ENCODE measurements at places on chromosomes 1 and 21.

GRCh38 chr1:77037038-77037437, 169.8 kb downstream of the ST6GALNAC5 start:
- DNase-seq = no peak

DNA sequence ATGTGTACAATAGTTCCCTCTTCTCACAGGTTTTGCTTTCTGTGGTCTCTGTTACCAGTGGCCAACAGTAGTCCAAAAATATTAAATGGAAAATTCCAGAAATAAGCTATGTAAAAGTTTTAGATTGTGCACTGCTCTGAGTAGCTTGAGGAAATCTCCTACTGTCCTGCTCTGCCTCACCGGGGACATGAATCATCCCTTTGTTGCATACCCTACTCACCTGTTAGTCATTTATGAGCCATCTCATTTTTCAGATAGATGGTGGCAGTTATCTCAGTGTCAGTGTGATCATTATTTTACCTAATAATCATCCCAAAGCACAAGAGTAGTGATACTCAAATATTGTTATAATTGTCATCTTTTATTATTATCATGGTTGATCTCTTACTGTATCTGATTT, 688.1 kb downstream of the PLA2G4A start:
- no peak for DNase-seq

DNA sequence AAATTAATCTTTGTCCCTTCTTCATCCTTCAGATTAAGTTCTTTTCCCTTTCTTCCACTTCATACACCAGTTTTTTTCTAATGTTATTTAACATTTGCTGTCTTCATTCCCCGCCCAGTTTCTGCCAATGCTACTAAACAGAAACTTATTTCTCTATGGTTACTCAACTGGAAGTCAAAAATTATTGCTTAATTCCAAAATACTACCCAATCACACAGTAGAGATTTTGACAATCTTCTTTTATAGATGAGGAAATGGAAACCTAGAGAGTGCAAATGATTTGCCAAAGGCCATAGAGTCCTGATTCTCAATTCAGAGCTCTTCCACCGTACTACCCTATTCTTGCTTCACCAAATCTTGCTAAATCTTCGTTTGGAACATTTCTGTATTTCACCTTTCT, 58.1 kb upstream of the SH3GLB1 start:
- no peak for DNase-seq

GRCh38 chr1:47724432-47724999, 272.7 kb downstream of the TRABD2B start:
- DNase-seq = peak; percentile 8

DNA sequence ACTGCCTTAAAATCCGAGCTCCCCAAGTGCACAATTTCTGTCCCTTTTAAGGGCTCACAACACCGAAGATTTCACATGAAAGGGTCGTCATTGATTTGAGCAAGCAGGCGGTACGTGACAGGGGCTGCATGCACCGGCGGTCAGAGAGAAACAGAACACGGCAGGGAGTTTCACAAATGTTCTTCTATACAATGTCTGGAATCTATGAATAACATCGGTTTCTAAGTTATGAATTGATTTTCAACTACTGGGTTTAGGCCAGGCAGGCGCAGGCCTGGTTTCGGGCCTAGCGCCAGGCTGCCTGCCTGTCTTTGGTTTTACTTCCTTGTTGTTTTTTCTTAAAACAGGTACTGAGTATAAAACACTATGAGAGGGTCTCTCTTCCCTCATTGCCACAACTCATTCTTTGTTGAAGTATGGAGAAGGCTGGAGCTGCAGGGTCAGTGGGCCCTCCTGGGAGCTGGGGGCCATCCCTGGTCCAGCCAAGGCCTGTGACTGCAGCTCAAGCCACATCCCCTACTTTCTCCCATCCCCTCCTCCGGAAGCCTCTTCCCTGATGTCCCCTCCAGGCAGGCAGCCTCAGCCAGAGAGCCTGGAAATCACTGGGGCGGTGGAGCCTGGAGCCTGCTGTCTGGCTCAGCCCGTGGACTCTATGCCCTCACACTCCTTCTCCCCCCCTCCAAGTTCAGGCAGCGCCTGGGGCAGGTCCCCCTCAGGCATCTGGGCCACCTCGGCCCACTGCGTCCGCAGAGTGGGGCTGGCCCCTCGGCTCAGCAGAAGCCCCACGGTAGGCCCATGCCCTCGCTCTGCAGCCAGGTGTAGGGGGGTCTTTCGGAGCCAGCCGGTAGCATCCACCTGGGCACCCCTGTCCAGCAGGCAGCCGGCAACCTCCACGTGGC, 2.4 kb downstream of the ANKRD65 start:
- DNase-seq = peak; percentile 42

- no peak for DNase-seq
Measured at GRCh38 chr1:182145441-182145840, 83.9 kb upstream of the ZNF648 start.

- no peak for DNase-seq
Measured at GRCh38 chr1:50027794-50028193, 4.0 kb upstream of the AGBL4 start.

- DNase-seq = no peak
Measured at GRCh38 chr1:36857754-36858153, 176.6 kb downstream of the GRIK3 start.

- DNase-seq = no peak
Measured at GRCh38 chr1:22619252-22619651, 17.2 kb upstream of the C1QA start.

- no peak for DNase-seq
Measured at GRCh38 chr1:234900595-234900994, 228.0 kb downstream of the TOMM20 start.

GRCh38 chr21:14572204-14572780, 26.2 kb upstream of the SAMSN1 start:
- no peak for DNase-seq

DNA sequence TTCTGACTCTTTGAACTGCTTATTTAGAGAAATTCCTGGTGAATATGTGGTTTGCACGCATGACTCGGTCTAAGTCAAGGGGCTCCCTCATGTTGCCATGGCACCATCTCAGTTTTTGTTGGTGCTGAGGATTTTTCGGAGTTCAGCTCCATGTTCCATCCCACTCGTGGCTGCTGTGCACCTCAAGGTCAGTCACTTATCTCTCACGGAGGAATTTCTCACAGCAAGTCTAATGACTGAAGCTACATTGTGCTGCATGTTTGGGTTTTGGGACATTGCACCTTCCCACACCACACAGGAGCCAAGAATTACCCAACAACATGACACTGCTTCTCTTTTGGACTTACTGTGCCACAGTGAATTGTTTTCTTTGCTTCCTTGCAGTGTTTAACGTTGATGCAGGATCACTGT, 269.9 kb downstream of the NCAM2 start:
- no peak for DNase-seq

DNA sequence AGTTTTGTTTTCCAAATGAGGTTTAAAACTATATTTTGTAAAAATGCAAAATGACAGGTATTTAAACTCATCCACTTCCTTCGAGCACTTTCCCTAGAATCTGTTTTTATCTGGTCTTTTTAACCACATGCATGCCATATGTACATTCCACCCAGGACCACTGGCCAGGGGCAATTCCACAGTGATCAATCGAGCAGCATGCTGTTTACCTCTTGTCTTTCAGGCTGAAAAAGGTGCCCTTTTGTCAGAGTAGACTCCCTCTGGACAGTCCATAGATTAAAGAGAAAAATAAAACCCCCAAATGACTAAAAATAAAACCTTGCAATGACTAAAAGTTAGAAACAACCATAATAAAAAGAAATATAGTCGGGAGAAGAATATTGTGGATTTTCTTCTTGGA, 313.3 kb downstream of the LMO4 start:
- DNase-seq = no peak

- DNase-seq = no peak
Measured at GRCh38 chr1:186841599-186841998, 12.8 kb downstream of the PLA2G4A start.

DNA sequence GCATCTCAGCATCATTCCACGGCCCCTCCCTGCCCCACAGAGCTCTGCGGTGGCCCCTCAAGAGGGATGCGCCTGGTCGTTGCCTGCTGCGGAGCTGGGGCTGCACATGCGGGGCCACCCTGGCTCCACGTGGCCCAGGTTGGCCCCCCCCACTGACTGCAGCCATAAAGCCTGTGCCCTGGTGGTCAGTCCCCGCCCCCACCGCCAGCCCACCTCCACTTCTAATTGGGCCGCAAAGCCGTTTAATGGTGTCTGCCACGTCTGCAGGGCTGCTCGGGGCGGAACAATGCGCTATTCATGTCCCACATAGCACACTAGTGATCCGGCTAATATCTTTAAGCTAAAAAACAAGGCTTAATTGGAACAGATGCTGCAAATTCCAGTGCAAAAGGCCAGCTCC, 33.5 kb upstream of the ACTRT2 start:
- DNase-seq = no peak

DNA sequence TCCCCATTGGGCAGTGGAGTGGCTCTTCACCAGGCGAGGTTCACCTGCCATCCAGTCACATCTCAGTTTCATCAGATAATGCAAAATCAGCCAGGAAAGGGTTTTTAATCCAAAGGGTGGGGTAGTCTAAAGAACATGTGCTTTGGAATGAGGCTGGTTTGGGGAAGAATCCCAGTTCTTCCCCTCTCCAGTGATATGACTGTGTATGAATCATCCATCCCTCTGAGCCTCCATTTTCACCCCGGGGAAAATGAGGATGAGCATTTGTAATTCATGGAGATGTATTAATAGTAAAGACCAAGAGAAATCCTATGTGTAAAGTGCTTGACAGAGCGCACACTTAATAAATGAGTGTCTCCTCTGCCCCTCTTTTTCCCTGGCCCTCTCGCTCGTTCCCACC, 215.1 kb upstream of the FGGY start:
- no peak for DNase-seq

DNA sequence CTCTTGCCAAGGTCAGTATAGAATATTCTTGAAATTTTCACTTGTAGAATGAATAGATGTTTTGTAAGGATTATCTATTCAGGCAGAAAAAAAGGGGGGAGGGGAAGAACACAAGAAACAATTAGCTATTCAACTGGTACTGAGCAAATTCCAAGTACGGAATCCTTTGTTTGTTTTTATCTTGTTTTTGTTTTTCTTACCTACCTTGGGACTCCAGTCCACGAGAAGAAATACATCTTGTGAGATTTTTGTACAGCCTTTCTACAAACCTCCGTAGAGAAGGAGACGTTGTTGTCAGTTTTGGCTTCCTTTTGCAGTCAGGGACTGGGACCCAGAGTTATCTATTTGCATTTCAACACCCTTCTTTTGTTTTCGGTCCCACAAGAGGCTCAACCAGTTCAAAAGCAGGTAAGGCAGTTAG, 36.0 kb downstream of the ZNF281 start:
- no peak for DNase-seq

GRCh38 chr1:241513378-241513777, 6.2 kb downstream of the FH start:
- no peak for DNase-seq

GRCh38 chr1:204268101-204268500, 54.3 kb upstream of the GOLT1A start:
- DNase-seq = no peak

DNA sequence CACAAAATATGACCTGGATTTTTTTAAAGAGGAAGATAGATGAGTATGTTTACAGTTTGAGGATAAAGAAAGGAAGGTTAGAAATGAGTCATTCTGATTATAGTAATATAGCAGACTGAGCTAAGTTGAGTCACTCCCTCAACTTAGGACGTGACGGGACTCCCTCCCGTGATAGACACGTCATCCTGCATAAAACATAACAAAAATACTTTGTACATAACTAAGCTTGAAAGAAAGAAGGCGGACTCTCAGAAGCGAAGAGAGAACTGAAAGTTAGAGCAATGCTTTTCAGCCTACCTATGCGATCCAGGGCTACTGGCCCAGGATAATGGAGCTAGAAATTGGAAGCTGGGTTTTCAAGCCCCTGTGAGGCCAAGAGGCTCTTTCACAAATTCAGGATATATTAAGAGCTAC, 53.0 kb upstream of the DESI2 start:
- peak; percentile 71 for DNase-seq

DNA sequence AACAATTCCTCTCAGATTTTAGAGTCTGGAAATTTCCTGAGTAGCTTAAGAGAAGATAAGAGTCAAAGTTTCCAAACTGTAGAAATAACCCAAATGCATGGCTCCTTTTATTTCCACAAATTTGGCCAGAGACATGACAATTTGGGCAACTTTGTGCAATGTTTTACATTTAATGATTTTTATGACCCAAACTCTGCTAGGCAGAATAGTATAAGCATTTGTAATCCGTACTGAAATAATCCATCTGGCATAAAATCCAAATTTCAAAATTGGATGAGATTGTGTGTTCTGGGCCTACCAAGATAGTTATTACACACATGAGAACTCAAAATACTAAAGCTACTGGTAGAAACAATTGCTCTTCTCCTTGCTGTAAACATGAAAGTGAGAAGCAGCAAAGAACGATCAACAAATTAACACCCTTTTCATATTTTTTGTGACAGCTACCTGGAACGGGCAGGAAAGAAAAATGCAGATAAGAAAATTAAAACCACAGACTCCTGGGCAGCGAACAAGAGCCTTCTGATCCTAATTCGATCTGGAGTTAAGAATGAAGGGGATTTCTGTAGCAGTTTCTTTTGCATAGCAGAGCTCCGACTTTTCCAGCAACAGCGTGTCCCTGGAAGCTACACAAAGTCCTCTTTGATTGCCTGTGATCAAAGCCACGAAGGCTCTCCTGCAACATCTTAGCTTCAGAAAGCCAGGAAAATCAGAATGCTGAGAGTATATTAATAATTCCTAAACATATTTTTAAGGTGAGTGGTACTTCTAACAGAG, 191.2 kb downstream of the GRIK1 start:
- DNase-seq = no peak

DNA sequence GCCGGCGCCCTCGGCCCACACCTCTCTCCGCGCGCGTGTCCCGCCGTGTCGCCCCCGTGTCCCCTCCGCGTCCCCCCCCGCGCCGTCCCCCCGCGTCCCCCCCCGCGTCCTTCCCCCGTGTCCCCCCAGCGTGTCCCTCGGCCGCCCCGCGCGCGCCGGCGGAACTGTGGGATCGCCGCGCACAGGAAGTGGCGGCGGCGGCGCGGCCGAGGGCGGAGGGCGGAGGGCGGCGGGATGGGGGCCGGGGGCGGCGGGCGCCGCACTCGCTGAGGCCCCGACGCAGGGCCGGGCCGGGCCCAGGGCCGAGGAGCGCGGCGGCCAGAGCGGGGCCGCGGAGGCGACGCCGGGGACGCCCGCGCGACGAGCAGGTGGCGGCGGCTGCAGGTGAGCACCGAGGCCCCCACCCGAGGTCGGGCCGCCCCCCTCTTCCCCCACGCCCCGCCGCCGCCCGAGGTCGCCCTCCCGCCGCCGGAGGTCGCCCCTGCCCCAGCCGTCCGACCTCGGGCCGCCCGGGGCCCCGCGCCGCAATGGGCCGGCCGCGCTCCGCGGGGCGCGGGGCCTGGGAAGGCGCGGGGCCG, at the start of gene AGPAT3:
TSS of gene AGPAT3 (plus strand) at position 262 of the 578 bp plus-strand sequence. CDS start 94,459 bp downstream, outside the sequence.
- DNase-seq = peak; percentile 78

DNA sequence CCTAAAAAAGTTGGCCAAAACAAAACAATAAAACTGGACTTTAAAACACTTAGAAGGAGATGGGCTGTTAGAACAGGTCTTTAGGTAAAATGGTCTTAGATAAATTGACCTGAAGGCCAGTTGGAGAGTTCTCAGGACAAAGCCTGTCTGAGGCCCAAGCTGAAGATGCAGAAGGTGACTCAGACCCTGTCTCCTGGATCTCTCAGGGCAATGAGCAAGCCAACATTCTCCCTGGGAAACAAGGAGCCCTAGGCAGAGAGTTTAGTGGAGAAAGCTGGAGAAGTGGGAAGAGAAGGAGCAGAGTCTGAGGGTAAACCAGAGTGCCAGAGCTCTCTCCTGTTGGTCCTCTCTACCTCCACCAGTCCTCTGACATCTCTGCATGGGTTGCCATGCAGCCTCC, 70.1 kb downstream of the FCRL5 start:
- no peak for DNase-seq
